ENCODE measurements at places on chromosomes 2 and 18. TPM values are rescaled to one million over a fixed set of nuclear protein-coding genes. Genes with fewer than 3 reads are reported as not detected.

GRCh38 chr2:39730685-39731302 is 48.3 kb downstream of the THUMPD2 start:
- DNase-seq: no peak

DNA sequence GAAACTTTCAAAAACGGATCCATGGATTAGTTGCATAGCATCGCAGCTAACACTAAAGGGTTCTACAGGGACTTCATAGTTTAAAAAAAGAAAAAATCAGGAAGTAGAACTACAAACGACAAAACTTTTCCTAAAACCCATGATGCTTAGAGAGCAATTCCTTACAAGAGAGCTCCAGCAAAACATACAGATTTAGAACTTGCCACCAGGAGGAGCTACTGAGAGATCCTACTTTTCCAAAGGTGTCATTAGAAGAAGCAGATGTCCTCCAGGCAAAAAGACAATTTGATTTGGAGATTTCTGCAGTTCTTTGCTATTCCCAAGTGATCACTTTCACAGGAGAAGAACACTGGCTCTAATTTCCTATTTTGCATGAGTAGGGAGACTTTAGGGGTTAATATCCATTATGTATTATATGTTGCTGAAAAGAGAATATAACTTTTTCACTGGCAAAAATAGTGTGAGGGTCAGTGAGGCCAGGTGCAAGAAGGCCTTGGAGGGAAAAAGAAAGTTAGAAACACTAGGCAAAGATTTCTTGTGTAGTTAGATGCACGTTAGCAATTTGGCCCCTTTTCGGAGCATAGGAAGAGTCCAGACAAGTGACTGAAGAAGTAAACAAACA is 436.2 kb downstream of the SUCLG1 start:
- DNase-seq: peak; percentile 72

GRCh38 chr2:85765081-85765731 is 11.4 kb downstream of the ATOH8 start:
- no peak for DNase-seq

- DNase-seq: no peak
Measured at GRCh38 chr2:26890341-26891000, 42.5 kb downstream of the DPYSL5 start.

GRCh38 chr2:47561906-47562305 is 158.9 kb downstream of the MSH2 start:
- DNase-seq: no peak

Gene CAPN14
- 0.40 TPM for total RNA-seq

- DNase-seq: no peak
Measured at GRCh38 chr2:138324068-138324771, 177.3 kb upstream of the SPOPL start.

GRCh38 chr2:10048501-10049171 is 5.3 kb downstream of the KLF11 start:
- DNase-seq: peak; percentile 84

GRCh38 chr2:40430776-40431599 is 20.9 kb downstream of the SLC8A1 start:
- DNase-seq: no peak

Gene AMER3
- total RNA-seq: 4.5 TPM

DNA sequence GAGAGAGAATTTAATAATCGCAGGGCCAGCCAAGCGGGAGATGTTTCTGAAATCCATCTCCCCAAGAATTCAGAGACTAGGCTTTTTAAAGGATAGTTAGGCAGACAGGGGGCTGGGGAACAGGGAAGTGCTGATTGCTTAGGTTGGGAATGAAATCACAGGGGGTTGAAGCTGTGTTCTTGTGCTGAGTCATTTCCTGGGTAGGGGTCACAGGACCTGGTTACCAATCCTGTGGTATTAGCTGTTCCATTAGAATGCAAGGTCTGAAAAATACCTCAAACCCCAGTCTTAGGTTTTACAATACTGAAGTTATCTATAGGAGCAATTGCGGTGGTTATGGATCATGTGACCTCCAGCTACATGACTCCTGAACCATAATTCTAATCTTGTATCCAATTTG is 4.6 kb downstream of the SP140 start:
- no peak for DNase-seq

Gene DNAH6
- 7.8 TPM for total RNA-seq

Gene TFCP2L1
- total RNA-seq: 0.50 TPM

DNA sequence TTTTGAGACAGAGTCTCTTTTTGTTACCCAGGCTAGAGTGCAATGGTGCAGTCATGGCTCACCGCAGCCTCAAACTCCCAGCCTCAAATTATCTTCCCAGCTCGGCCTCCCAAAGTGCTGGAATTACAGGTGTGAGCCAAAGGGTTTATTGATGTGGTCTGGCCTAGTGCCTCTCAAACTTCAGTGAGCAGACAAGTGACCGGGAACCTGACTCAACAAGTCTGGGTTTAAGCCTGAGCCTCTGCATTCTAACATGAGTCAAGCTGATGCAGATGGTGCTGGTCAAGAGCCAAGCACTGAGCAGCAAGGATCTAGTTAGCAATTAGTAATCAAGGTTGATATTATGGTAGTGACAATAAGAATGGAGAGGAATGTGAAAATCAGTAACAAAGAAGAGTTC is 21.3 kb downstream of the CDK15 start:
- no peak for DNase-seq

GRCh38 chr18:8854962-8855361 is 149.6 kb downstream of the MTCL1 start:
- peak; percentile 37 for DNase-seq

GRCh38 chr18:62389761-62390481 is 64.8 kb downstream of the TNFRSF11A start:
- DNase-seq: no peak

DNA sequence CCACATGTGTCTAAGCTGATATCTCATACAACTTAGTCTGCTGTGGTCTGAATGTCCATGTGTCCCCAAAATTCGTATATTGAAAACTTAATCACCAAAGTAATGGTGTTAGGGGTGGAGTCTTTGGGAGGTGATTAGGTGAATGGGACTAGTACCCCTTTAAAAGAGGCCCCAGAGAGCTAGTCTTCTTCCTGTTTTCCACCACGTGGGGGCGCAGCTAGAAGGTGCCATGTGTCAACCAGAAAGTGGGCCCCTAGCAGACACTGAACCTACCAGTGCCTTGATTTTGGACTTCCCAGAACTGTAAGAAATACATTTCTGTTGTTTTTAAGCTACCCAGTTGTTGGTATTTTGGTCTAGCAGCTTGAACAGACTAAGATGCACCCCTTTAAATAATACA is 86.6 kb downstream of the ASB1 start:
- no peak for DNase-seq

- DNase-seq: no peak
Measured at GRCh38 chr2:117273009-117273671, 541.4 kb upstream of the DDX18 start.

Gene UGT1A10
- total RNA-seq: not detected

GRCh38 chr2:184877909-184878308 is 279.6 kb downstream of the ZNF804A start:
- DNase-seq: no peak

DNA sequence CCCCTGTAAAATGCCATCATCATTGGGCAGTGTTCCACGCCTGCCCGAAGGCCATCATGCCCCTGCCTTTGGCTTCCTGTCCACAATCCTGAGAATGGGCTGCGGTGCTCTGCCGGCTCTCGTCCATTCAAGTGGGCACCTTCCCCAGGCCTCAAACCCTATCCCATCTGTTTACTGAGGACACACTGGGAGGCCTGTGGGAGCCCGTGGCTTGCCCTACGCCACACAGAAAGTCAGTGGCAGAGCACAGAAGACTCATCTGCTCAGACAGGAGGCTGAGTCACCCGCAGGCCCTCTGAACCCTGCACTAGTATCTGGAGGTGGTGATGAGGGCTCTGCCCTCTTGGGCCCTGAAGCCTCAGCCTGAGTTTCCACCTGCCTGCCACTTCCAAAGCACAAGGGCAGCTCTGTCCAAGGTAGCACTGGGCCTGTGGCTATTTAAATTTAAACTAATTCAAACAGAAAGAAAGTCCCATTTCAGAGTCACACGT is 19.1 kb upstream of the ANKRD53 start:
- DNase-seq: no peak

GRCh38 chr18:46596119-46596518 is 60.9 kb downstream of the LOXHD1 start:
- DNase-seq: no peak

- DNase-seq: no peak
Measured at GRCh38 chr2:73730810-73731209, 6.3 kb downstream of the TPRKB start.

- no peak for DNase-seq
Measured at GRCh38 chr18:74288041-74288440, 3.7 kb downstream of the CYB5A start.

Gene GPR155
- total RNA-seq: 53.8 TPM

DNA sequence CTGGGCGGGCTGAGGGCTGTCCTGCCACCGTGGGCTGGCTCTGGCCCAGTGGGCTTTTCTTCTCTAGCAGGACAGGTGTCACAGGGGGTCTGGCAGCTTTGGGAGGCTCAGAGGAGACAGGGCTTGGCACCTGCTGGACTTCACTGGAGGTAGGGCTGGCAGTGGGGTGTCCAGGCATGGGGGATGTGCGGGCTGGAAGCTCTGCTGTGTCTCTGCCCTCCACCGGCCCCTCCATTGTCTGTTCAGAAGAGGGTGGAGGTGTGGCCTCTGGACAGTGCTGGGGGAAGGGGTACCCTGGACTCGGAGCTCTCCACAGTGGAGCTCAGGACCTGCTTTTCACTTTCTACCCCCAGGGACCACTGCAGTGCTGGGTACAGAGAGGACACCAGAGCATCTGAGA is 9.2 kb downstream of the PTPRN start:
- no peak for DNase-seq

GRCh38 chr2:222651718-222652418 is 4.0 kb downstream of the FARSB start:
- DNase-seq: no peak

DNA sequence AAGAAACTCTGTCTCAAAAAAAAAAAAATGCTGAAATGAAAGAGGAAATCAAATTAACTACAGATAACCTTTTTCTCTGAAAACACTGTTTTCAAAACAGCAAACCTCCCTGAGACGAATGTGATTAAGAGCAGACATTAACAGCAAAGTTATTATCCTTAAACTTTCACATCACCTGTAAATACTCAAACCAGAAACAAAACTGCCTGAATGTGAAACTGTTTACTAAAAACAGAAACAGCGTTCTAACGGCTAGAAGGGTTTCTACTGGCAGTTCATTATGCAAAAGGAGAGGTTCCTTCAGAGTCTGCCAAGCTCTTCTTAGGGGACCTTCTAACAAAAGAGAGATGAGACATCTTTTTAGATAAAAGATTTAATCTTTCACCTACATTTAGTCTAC is 45.9 kb downstream of the PNO1 start:
- no peak for DNase-seq

DNA sequence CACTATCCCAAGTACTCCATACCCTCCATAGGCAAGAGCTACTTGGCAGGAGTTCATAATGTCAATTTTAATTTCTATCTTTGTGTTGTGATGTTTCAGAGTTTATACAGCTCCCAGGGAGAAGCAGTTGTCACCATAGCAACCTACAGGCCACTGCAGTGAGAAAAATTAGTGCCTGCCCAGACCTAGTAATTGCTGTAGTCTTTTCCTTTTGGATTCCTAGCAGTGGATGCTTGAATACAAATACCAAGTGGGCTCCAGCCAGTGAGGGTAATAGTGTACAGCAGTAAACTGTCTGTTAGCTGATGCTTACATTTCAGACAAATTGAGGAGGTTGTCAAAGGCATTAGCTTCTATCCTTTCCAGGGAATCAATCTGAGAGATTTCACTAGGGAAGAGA is 26.7 kb downstream of the LHCGR start:
- no peak for DNase-seq

GRCh38 chr2:232113821-232114220 is 152.3 kb downstream of the DIS3L2 start:
- no peak for DNase-seq

Gene CNDP1
- total RNA-seq: 0.61 TPM

Gene SLC5A7
- 3.7 TPM for total RNA-seq

DNA sequence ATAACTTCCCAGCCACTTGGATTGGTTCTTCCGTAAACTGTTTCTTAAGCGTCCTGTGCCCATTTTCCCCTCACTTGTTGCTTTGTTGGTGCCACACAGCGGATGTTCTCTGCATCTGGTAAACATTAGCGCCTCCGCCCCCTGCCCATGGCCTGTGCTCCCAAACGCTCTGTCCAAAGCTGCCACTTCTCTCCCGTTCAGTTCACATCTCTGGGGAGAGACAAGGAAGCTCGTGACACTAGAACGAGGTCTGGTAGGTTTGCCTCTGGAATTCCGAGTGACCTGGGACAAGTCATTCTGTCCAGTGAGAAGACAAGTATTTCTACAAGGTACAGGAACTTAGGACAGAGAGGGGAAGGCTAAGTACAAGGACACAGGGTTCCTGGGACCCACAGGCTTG is 9.4 kb downstream of the COPS9 start:
- DNase-seq: no peak

- DNase-seq: no peak
Measured at GRCh38 chr18:473802-474201, 26.7 kb downstream of the COLEC12 start.

Gene CRYGC
- total RNA-seq: not detected

DNA sequence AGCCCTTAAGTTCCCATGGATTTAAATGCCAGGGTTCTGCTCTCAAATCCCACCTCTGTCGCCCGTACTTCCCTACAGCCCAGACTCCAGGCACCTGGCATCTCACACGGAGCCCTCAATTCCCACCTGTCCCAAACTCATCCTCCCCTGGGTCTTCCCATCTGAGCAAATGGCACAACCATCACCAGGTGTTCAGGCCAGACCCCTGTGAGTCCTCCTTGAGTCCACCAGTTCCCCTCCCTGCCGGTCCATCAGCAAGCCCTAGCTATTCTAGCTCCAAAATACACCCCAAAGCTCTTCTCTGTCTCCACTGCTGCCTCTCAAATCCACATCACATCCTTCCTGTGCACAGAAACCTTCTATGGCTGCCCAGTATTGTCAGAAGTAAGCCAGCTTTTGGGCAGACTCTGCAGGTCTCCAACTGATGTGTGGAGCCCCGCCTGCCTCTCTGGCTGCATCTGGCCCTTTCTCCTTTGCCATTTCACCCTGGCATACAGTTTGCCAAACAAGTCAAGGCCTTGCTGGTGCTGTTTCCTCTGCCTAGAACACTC is 67.7 kb downstream of the DNMT3A start:
- DNase-seq: no peak

DNA sequence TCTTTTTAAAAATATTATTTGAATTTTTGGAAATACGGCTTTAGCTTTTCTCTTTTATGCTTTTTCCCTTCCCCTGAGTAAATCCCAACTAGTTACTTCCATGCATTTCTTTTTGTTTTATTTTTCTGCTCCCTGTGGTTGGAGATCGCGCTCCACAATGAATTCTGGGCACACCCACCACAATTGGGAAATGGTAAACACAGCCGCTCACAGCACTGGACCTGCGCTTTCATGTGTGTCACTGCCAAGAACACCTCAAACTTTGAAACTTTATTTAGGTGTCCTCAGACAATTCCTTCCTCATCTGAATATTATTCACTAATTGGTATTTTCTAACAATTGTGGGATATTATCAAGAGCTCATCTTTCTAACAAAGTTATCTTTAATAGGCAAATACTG is 82.8 kb upstream of the TMEM18 start:
- no peak for DNase-seq

Gene VWA3B
- 4.1 TPM for total RNA-seq

Gene CYS1
- total RNA-seq: 2.2 TPM

Gene ATP6V1B1
- 0.39 TPM for total RNA-seq

Gene RAB17
- 4.2 TPM for total RNA-seq

GRCh38 chr2:59756150-59756549 is 797.3 kb downstream of the BCL11A start:
- no peak for DNase-seq

- no peak for DNase-seq
Measured at GRCh38 chr18:25190472-25190871, 161.5 kb downstream of the ZNF521 start.

Gene OTOS
- not detected for total RNA-seq

Gene PMAIP1
- total RNA-seq: 1.3 TPM

Data from spinal cord (tissue), 10 donors.